Uterus (tissue), 4 donors: ENCODE measurements at places on chromosomes 3 and 15.

- no peaks in the 10 kb centered on the region for H3K27me3 ChIP-seq
- no peak overlapping the region for H3K27ac ChIP-seq
- no peak for DNase-seq
- no peaks in the 10 kb centered on the region for H3K4me1 ChIP-seq
Measured at GRCh38 chr15:25772500-25772899, 90.6 kb downstream of the ATP10A start.

- no peak overlapping the region for H3K27ac ChIP-seq
- no peak overlapping the region for H3K4me3 ChIP-seq
- H3K36me3 ChIP-seq = no peaks in the 10 kb centered on the region
Measured at GRCh38 chr3:63351159-63352007, 73.3 kb downstream of the SYNPR start.

GRCh38 chr3:44525060-44525459 is 29.9 kb upstream of the ZKSCAN7 start:
- no peak for DNase-seq
- H3K27ac ChIP-seq = no peak overlapping the region
- no peak overlapping the region for H3K4me3 ChIP-seq
- no peaks in the 10 kb centered on the region for H3K4me1 ChIP-seq
- no peaks in the 10 kb centered on the region for H3K36me3 ChIP-seq

DNA sequence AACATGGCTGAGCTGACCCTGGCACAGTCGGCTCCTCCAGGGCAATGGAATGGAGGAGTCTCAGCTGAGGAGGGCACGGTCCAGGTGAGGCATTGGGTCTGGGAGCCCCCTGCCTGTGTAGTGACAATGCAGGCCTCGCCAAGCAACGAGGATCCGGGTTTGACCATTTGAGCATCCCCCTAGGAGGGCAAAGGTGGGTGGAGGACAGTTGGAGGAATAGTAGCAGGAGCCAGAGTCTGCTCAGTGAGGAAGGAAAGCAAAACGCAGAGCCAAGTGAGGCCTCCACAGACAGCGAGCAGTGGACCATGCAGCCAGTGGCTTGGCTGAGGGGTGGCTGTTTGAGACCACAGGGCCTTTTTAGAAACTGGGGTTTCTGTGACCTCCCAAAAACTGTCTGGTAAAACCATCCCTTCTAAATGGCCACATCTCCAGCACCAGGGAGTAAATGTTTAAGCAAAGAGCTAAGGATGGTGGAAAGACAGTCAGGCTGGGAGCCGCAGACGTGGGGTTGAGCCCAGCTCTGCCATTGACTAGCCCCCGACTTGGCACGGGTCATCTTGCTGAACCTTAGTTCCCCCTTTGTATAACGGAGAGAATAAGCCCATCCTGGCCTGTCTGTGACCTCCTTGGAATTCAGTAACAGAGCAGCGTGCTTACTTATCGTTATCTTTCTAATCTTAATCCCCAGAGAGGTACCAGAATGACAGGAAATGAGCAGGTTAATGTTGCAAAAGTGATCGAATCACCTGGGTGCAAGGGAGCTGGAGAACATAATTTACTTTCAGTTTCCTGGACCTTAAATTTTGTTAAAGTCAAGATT is 46.8 kb downstream of the CMTM6 start:
- no peaks in the 10 kb centered on the region for H3K27me3 ChIP-seq
- H3K36me3 ChIP-seq = no peaks in the 10 kb centered on the region
- no peak overlapping the region for H3K4me3 ChIP-seq
- H3K27ac ChIP-seq = no peak overlapping the region
- H3K4me1 ChIP-seq = no peaks in the 10 kb centered on the region

GRCh38 chr3:123445702-123446101 is 3.2 kb downstream of the ADCY5 start:
- no peaks in the 10 kb centered on the region for H3K27me3 ChIP-seq
- H3K4me3 ChIP-seq = no peak overlapping the region
- H3K27ac ChIP-seq = no peak overlapping the region
- H3K36me3 ChIP-seq = no peaks in the 10 kb centered on the region
- no peaks in the 10 kb centered on the region for H3K4me1 ChIP-seq

DNA sequence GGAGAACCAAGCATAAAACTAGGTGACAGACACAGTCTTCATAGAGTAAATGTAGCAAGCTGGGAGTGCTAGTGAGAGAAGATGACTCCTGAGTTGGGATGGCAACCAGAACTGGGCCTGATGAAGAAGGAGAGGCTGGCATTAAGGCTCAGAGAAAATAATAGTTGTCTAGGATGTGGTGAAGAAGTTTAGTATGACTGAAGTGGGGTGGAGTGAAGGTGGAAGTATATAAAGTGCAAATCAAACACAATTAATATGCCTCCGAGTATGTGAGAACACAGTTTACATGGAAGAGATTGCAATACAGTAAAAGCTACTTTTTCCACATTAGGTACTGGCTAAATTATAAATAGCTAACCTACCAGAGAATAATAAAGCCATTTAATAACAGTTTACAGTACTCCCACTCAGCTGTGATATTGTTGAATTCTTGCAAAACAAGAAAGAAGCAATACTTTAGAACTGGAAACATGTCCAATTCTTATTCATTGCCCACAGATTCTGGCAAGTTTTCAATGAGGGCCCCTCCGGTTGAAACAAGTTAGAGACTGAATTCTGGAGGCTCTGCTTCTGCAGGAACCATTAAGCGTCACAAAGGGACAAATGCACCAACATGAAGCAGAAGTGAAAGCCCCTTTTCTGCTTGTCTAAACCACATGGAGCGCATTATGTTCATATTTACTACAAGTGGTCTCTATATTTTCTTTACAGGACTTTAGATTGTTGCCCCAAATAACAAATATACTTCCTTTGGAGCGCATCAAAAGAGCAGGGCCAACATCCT is 243.7 kb downstream of the SLC9A9 start:
- no peaks in the 10 kb centered on the region for H3K27me3 ChIP-seq
- DNase-seq = no peak
- no peak overlapping the region for H3K27ac ChIP-seq

- no peak overlapping the region for H3K4me3 ChIP-seq
- no peaks in the 10 kb centered on the region for H3K36me3 ChIP-seq
- no peak for DNase-seq
- no peaks in the 10 kb centered on the region for H3K4me1 ChIP-seq
Measured at GRCh38 chr3:46269556-46269955, 27.3 kb downstream of the CCR3 start.

DNA sequence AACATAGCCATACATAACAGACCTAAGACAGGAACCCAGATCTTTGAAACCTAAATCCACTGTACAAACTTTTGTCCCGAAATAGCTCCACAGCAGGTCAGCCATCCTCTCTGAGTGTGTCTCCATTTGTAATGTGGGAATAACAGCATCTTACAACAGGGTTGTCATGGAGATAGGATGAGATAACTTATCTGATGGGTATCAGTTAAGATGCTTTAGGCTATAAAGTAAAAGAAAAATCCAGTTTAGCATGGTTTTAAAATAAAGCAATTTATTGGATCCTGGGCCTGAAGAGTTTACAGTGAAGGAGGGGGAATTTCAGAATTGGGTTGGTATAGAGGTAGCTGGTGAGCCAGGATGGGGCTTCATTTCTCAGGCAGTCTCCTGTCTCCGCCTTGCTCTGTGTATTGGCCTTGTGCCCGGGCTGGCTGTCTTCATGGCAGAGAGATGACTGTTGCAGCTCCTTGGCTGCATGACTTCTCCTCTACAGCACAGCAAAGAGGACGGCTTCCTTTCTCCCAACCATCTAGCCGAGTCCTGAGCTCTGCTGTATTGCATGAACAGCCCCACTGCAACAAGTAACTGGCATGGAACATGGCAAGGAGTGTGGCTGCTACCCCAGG is 131.9 kb upstream of the PROK2 start:
- no peaks in the 10 kb centered on the region for H3K27me3 ChIP-seq
- H3K4me3 ChIP-seq = no peak overlapping the region
- no peaks in the 10 kb centered on the region for H3K36me3 ChIP-seq
- H3K27ac ChIP-seq = no peak overlapping the region

DNA sequence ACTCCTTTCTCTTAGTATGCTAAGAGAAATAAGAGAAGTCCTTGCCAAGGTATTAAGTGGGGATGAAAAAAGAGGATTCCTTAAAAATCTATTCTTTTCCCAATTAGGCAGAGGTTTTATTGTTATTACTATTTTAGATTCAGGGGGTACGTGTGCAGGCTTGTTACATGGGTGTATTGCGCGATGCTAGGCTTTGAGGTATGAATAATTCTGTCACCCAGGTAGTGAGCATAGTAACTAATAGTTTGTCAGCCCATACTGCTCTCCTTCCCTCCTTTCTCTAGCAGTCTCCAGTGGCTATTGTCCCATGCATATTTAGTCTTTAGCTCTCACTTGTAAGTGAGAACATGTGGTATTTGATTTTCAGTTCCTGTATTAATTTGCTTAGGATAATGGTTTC is 83.9 kb downstream of the LEKR1 start:
- H3K27me3 ChIP-seq = no peaks in the 10 kb centered on the region
- no peaks in the 10 kb centered on the region for H3K36me3 ChIP-seq
- H3K27ac ChIP-seq = no peak overlapping the region
- H3K4me1 ChIP-seq = no peaks in the 10 kb centered on the region
- no peak for DNase-seq

GRCh38 chr15:74176262-74177214 is 3.0 kb downstream of the ISLR start:
- H3K4me1 ChIP-seq = peaks cover 61% of the 10 kb centered on the region
- H3K27ac ChIP-seq = peak overlapping the region; percentile 94
- H3K36me3 ChIP-seq = no peaks in the 10 kb centered on the region
- DNase-seq = peak; percentile 16
- H3K4me3 ChIP-seq = peak overlapping the region; percentile 15
- H3K27me3 ChIP-seq = no peaks in the 10 kb centered on the region

- no peak overlapping the region for H3K4me3 ChIP-seq
- no peak overlapping the region for H3K27ac ChIP-seq
- no peak for DNase-seq
Measured at GRCh38 chr15:46636206-46636605, 1001.4 kb downstream of the SQOR start.

DNA sequence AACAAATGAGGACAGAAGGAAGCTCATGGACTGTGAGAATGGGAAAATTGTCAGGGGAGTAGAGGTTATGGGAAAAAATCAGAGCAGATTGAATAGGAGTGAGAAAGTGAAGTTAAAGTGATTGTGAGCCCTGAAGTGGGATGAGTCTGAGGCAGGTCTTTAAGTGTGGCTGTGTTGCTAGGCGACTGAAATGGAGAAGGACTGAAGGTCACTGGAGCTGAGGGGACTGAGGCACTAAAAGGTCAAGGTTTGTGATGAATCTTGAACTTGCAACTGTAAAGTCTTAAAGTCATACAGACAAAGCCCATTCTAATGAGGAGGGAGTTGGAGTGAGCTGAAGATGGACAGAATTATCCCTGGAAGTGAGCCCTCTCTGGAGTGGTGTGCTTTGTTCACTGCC is 518.9 kb downstream of the TUSC7 start:
- H3K27ac ChIP-seq = no peak overlapping the region
- H3K36me3 ChIP-seq = no peaks in the 10 kb centered on the region
- no peaks in the 10 kb centered on the region for H3K27me3 ChIP-seq

DNA sequence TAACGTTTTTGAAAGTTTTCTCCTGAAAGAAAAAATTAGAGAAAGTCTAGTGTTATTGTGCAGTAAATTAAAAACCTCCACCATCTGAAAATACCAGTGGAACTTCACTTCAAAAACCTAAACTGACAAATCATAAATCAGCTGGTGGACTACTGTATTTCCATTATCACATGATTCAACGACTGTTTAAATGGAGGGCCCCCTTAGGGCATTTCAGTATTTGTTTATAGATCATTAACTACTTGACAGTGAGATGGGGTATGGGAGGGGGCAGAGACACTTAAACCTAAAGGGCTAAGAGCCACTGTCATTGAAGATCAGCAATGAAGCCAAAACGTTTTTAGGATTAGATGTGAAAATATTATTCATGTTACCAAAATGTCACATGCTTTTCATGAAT is 8.8 kb upstream of the C15orf61 start:
- H3K27ac ChIP-seq = no peak overlapping the region
- H3K27me3 ChIP-seq = no peaks in the 10 kb centered on the region
- H3K4me3 ChIP-seq = no peak overlapping the region
- no peaks in the 10 kb centered on the region for H3K36me3 ChIP-seq

GRCh38 chr3:138384976-138385375 is 36.6 kb downstream of the MRAS start:
- DNase-seq = no peak
- H3K27ac ChIP-seq = no peak overlapping the region
- H3K27me3 ChIP-seq = no peaks in the 10 kb centered on the region
- no peaks in the 10 kb centered on the region for H3K36me3 ChIP-seq
- no peak overlapping the region for H3K4me3 ChIP-seq

DNA sequence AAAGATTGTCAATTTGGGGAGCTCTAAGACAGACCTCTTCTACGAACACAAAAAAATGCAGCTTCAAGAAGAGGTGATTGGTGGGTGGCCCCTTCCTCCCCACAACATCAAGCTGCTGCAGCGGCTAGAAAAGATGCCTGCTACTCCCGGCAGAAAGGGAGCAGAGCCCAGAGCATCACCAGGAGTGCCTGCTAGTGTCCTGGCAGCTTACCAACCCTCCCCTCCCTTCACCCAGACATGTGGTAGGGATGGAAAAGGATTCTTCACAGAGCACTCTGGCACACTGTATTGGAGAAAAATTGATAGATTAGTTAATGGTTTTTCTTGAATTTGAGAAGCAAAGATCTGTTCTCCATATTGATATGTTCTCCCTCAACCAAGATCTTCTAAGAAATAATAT is 10.8 kb downstream of the IP6K1 start:
- no peak overlapping the region for H3K27ac ChIP-seq
- no peak for DNase-seq
- H3K27me3 ChIP-seq = no peaks in the 10 kb centered on the region
- H3K4me3 ChIP-seq = no peak overlapping the region
- peaks cover 4% of the 10 kb centered on the region for H3K4me1 ChIP-seq

DNA sequence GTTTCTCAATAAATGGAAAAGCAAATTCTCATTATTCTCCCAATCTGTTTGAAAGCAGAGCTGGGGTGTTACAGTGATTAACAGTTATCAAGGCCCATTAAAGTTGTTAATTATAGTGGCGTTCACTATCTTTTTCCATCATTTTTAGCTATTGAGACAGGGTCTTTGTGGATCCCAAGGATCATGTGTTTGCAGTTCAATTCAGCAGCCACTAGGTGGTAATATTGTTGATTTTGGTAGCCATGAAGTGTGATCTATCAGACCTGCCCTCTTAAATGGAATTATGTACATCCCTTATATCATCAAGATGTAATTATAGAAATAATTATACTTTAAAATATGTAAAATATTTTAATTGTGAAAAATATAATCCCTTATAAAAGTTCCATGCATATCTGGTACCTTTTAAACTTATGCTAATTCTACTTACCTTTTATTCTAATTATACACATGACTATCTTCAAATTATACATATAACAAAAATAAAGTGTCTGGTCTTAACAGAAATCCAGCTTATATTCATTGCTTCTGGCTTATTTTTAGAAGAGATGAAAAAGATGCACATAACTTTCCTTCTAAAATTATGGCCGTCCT is 126.4 kb downstream of the GREM1 start:
- DNase-seq = no peak
- H3K4me1 ChIP-seq = no peaks in the 10 kb centered on the region
- H3K36me3 ChIP-seq = no peaks in the 10 kb centered on the region
- H3K27me3 ChIP-seq = no peaks in the 10 kb centered on the region

DNA sequence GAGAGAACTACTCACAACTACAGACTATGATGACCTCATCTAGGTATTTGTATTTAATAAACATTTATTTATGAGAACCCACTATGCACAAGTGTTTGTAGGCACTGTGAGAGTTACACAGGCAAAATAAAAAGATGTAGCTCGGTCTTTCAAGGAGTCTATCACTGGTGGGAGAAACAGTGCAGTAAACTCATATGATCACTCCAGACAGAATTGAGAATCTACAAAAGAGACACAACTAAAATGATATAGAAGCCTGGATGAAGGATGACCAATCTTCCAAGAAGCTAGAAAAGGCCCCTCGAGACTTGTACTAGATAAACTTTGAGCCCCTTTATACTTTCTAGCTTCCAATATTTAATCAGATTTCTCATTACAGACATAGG is 70.2 kb upstream of the ZBTB20 start:
- no peaks in the 10 kb centered on the region for H3K27me3 ChIP-seq
- no peaks in the 10 kb centered on the region for H3K4me1 ChIP-seq
- H3K4me3 ChIP-seq = no peak overlapping the region
- no peak for DNase-seq
